T-helper 9 cell (primary cell): ENCODE measurements at places on chromosomes 4 and X.

DNA sequence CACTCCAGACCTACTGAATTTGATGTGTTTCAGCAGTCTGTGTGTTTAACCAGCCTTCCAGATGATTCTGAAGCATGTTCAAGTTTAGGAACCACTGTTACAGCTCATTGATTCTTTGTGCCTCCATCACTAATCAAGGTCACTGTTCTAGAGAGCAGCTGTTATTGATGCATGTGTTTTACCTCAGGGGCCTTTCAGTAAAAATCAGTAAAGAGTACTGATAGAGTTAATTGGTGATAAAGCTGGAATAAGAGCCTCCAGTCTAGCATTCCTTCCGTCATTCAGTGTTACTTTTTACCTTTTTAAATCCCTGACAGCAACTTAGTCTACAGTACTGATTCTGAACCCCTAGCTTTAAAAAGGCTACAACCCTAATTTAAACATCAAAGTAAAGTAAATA is 12.9 kb downstream of the CPEB2 start:
- DNase-seq = no peak

DNA sequence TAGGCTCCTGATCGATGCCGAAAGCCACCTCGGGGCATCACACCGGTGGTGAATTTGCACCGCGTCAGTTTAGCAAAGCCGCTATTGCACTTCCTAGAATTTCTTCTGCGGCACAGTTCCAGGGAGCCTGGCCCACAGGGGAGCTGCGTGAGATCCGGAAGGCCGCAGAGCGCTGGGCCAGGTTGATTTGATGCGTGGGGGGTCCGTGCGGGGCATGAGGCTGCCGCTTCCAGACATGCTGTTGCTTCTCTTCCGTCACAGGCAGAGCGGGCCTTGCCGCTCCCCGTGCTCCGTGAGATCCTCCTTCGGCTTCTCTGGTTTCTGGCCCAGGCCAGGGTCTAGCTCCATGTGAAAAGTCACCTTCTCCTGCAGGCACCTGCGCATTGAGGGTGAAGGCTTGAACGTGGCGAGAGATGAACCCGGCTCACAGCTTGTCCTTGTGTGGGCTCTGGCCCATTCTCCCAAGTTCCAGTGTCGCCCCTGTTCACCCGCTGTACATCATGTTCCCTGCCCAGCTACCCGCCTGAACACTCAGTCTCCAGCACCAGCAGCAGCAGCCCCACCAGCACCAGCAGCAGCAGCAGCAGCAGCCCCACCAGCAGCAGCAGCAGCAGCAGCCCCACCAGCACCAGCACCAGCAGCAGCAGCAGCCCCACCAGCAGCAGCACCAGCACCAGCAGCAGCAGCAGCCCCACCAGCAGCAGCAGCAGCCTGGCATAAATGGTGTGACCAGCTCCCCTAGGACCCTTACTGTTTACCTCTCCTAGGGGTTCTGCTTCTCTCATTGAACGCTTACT is 131.2 kb downstream of the TRIML1 start:
- no peak for DNase-seq

GRCh38 chr4:138242834-138243156 is 646 bp upstream of the SLC7A11 start:
- DNase-seq = no peak

DNA sequence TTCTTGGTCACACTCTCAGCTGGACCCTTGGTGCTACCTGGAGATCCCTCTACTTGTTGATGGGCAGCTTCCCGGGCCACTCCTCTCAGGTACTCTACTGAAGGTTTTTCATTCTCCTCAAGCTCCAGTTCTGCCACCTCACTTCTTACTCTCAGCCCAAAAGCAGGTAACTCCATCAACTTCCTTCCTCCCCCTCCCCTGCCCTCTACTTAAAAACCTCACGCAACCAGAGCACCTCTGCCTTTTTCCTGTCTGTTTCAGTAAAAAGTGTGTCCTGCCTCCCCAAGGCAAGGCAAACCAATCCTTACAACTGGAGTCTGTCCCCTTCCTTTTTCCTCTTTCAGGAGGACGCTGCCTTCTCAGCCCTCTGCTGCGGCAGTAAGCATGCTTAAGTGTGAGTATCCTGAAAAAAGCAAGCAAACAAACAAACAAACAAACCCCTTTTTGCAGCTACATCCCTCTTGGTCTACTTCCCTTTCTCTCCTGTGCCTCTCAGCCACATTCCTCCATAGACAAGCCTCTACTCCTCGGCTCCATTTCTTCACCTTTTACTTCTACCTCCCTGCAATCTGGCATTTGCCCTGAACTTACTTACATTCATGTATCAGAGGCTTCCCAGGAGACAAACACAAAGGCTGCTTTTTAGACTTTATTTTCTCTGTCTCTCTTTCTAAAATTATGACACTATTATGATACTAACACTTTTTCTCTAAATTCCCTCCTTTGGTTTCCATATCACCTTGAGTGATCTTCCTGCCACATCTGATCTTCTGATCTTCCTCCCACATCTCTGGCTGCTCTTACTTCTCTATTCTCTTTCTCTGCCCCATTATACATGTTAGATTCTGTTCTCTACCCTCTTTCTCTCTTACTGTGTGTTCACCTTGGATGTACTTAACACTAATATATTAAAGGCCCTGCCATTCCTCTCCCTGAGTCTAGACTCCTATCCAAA is 5.4 kb downstream of the ALPK1 start:
- DNase-seq = no peak

GRCh38 chrX:128650326-128650725 is 598.1 kb upstream of the ACTRT1 start:
- no peak for DNase-seq

- DNase-seq = no peak
Observed at GRCh38 chrX:42420426-42420825, 357.5 kb downstream of the PPP1R2C start.

- DNase-seq = no peak
Observed at GRCh38 chrX:155957843-155958242, 39.7 kb upstream of the IL9R start.

- no peak for DNase-seq
Observed at GRCh38 chrX:44451056-44451455, 91.6 kb downstream of the FUNDC1 start.

DNA sequence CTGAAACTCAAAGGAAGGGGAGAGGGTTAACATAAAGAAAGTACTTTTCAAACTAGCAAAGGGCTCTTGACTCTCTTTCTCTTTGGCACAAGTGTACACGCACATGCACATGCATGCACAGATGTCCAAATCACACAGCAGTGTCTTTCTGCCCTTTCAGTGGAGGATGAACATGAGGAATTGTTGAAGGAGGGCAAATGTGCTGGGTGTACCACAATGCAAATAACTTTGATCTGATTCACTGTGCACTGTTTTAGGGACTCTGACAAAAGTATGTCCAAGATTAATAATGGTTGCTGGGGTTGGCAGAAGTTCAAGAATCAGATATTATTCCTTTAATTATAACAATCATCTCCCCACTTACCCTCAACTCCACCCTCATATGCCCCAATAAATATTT is 93.8 kb downstream of the GPC4 start:
- DNase-seq = no peak

- DNase-seq = no peak
Observed at GRCh38 chr4:123158576-123158975, 236.2 kb upstream of the NUDT6 start.

DNA sequence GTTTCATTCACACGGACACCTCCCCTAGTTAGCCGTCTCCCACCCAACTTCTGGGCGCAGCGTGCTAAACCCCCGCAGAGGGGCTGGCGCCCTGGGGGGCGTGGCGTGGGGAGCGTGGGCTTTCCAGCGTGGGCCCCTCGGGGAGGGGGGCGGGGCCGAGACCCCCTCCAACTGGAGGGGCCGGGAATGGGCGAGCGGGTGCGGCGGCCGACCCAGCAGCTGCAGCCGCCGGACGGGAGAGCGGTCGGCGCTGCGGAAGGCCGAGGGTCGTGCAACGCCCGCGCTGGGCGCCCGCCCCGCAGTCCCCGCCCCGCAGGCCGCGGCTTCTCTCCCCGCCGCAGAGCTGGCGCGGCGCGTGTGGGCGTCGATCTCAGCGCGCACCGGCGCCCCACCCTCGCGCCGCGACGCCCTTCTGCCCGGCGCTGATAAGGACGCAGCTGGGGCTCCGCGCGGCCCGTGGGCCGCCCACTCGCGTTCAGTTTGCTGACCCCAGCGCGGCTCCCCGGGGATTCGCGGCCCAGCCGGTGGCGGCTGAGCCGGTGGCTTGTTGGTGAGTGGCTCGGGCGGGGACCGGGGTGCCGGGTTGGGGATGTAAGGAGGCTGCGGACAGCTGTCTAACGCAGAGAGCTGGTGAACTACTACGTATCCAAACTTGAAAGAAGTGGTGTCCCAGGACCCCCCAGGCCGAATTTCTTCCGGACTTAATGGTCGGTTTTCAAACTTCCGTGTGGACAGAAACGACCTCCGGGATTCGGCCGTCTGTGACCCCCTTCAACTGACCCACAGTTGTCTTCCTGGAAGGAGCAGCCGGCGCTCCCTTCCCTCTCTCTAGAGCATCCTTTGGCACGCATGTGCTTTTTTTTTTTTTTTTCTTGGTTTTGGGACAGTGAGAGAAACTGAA is 1.5 kb downstream of the FHDC1 start:
- no peak for DNase-seq

DNA sequence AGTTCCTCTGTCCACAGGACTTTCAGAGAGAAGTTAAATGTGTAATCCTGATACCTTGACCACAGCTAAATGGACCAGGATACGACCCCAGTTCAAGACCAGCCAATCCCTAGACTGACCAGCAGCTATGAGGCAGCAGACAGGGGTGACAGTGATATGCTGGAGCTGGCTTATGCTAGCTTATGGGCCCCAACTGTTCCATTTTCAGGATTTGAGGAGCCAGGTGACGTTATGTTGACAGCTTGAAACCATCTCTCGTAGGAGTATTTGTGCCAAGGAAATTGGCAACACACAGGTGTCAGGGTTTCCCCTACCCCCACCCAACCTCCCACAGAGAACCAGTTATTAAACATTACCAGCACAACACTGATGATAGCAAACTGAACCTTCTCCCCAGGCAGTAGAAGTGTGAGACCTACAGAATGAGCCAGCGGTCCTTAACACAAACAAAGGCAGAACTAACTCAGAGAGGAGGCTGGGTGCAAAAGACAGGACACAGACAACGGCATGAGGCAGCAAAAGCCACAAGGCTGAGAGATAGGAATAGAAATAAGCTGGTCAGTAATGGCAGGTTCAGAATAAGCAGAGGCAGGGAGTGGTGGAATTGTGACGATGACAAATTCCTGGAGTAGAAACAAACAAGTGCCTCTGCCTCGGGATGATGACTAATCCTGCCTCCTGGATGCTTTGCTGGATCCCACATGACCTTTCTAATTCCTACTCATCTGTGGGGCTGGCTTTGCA is 85.6 kb upstream of the CPEB2 start:
- DNase-seq = no peak

DNA sequence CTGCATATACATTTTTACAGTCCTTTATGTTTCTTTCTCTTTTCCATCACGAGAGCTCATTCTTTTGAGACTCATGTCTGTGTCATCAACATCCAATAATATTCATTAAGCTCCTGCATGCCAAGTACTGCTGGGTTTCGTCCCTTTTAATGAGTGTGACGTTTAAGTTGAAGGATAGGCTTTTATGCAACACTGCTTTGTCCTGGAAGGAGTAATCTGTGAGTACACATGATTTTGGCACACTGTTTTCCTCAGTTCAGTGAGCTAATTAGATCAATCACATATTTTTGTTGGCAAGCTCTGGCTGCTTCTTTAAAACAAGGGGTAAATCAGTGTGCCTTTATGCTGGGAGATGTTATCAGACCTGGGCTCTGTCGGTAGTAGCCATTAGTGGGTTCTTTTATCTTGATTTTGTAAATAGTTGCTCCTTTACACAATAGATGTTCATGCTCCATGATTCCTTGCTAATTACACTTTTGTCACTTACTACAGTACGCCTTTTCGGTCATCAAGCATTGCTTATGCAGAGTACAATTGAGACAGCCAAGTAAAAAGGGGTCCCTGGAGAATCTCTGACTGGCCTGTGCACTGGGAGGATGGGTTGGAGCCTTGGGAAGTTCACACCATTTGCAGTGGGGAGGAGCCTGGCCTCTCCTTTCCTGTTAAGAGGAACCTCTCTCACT is 132.6 kb downstream of the FHIP1A start:
- DNase-seq = no peak

DNA sequence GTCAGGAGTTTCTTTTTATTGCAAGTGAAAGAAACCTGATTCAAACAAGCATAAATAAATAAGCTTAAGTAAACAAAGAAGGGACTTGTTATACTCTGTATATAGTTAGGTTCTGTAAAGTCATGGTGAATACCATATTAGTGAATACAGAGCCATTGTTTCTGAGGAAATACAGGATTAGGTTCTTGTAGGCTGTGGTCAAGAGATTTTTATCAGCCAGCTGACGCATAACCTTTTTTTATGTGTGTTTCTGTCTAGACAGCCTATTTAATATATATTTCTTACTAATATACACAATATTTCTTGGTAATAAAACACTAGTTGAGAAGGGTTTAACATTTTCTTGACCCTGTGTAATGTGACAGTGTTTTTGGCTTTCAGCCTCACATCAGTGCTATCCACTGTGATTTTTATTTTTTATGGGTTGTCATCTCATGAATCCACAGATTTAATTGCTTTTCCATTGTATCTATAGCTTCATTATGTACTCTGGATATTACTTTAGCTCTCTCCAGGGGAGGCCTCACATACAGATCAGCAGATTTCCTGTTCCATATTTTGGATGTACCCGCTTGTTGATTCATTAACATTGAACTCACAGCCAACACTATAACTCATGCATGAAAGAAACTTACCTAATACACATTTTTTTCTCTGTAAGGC is 8.0 kb downstream of the HERC3 start:
- no peak for DNase-seq

GRCh38 chr4:107693132-107693531 is 26.9 kb downstream of the PAPSS1 start:
- no peak for DNase-seq

DNA sequence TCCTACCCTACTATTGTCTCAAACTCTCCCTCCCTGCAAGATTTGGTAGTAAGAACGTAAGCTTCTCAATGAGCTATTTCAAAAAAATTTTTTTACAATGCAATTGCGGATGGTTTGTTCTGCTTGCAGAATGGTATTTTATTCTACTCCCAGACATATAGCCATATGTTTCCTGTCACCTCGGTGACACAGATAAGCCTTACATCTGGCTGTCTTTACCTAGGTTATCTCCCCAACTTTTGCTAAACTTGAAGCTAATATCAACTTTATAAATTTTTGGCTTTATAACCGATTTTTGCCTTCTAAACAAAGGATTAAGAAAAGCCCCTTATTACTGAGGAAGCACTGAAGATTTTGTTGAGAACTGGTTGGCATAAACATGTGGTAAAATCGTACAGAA is 331.5 kb downstream of the TENM3 start:
- DNase-seq = no peak

- DNase-seq = no peak
Observed at GRCh38 chr4:119559044-119559647, 69.5 kb downstream of the PDE5A start.

DNA sequence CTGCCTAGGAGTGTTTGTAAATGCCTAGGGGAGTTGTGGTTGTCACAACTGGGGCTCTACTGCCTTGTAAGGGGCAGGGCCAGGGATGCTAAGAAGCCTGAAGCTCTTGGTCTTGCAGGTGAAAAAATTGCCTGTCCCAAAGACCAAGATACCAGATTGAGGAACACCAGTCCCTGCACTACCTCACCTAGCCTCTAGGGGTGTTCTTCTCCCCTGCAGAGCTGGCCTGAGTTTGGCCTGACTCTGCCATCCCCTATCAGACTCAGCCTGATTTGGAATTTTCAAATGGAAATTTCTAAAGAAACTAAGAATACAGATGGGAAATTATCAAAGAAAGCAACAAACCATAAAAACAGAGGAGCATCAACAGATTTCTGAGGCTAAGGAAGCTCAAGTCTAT is 90.4 kb downstream of the ZC4H2 start:
- DNase-seq = no peak

GRCh38 chr4:54063737-54064316 is 578 bp downstream of the CHIC2 start:
- peak; percentile 23 for DNase-seq
